ENCODE measurements at places on chromosomes 12 and 14.

GRCh38 chr12:15629108-15629507, 160.1 kb downstream of the EPS8 start:
- DNase-seq: no peak

DNA sequence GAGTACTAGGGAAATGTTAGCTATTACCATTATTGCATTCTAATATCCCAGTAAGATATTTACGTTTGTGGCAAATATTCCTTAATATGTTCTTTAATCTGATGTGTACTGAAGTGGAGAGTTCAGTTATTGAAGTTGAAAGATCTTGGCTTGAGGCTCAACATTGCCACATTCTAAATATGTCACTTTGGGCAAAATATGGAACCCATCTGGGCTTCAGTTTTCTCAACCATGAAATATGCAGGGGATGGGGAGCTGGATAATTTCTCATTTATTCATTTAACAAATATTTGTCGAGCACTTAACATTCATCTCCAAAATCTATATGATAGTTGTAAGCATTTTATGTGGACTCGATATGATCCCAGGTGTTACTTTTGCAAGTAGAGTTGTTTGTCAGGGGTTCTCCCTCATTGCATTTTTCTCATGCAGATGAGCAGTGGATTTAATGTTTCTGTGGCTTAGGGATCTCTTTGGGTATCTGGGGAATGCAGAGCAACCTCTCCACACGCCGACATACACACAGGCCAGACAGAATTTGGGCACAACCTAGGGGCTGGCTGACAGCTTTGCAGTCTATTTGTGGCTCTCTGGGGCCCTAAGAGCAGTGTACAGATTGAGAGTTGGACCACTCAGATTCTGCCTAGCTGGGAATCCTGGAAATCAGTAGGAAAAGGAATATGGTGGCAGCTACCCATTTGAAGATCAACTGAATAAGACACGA, 26.6 kb upstream of the APPL2 start:
- DNase-seq: no peak

GRCh38 chr12:5187136-5187535, 143.5 kb downstream of the KCNA5 start:
- no peak for DNase-seq

DNA sequence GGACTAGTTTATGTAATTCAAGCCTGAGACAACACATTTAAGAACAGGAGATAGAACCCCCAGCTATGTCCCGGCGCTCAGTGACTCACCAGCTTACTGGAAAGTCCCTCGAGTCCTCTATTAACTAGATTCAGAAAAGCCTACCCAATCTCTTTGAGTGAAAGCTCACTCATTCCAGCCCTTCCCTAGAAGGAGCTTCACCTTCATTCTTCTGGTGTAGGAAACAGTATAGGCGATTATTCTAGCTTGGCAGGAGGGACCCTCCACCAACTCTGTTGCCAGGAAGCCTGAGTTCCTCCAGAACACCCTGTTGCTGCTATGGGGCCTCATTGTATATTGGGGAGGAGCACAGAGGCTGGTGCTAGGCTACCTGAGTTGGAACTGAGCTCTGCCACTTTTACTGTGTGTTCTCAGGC, 57.2 kb upstream of the AEBP2 start:
- peak; percentile 11 for DNase-seq

DNA sequence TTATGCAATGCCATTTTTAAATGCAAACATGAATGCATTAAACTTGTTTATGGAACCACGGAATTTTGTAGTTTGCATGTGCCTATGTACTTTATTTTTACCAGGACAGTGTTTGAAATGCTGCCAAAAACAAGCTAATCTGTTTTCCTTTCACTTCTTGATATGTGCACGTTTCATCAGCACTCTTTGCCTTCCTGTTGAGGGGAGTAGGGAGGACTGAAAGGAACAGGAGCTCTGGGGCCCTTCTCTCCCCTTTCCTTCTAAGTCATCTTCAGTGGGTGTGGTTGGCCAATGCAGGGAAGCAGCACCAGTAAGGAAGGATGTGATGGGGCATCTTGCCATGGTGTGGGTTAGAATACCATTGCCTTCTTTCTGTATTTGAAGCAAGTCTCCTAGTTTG, 12.1 kb upstream of the PPP4R4 start:
- peak; percentile 15 for DNase-seq

DNA sequence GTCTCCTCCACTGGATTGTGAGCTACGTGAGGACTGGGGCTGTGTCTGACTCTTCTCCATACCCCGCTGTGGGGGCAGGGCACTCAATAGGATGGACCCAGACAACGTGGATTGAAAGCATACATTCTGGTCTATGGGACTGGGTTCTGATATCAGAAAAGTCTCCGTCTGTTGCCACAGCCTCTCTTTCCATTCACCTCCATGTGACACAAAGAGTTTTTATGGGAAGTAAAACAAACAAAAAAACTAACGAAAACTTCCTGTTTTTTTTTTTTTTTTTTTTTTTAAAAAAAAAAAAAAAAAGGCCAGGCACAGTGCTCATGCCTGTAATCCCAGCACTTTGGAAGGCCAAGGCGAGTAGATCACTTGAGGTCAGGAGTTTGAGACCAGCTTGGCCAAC, 44.7 kb downstream of the SLC8A3 start:
- DNase-seq: no peak

GRCh38 chr12:25419595-25419994, 133.5 kb downstream of the LMNTD1 start:
- no peak for DNase-seq

- no peak for DNase-seq
Observed at GRCh38 chr12:120488057-120488640, 7.8 kb upstream of the DYNLL1 start.

Data from CD14-positive monocyte (primary cell).